Femur (tissue), 1 donor: ENCODE measurements at places on chromosomes 4 and X.

GRCh38 chr4:133969202-133969848 is 232.3 kb downstream of the PABPC4L start:
- DNase-seq, result peak; percentile 25

DNA sequence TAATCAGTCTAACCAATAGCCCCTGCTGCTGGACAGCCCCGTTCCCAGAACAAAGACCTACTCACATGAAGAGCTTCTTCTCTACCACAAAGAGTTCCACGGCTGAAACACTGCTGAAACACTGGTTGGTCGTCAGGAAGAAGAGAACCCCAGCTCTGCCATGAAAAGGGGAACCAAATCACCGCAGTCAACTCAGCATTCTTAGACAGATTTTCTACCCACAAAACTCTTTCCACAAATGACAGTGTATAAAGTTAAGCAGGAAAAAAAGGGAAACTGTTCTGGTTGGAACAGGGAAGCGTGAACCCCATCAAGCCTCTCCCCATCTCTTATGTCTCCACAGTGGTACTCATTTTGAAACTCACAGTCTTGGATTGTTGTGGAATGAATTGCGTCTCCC is 57.3 kb downstream of the ABCG2 start:
- no peak for DNase-seq

DNA sequence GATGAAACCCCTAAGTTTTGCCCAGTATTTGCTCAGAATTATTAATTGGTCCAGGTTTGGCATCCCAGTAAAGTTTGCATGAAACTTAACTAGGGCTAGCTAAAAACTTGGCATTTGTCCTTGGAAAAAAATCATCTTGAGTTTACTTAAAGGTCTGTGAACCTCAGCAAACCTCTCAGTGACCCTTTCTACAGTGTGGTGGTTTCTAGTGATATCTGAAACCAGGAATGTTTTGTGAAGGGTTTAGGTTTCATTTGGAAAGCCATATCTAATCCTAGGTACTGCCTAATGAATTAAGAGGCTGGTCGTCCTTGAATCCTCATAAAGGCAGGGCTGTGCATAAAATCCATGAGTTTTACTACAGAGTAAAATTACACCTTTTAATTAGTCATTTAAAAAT is 218.5 kb upstream of the ANKRD50 start:
- DNase-seq, result no peak

GRCh38 chr4:67456577-67457196 is 88.6 kb downstream of the CENPC start:
- no peak for DNase-seq

GRCh38 chr4:499567-499966 is 557 bp downstream of the PIGG start:
- no peak for DNase-seq
